ENCODE measurements at places on chromosomes 16 and 17. TPM values are rescaled to one million over a fixed set of nuclear protein-coding genes. Genes with fewer than 3 reads are reported as not detected.

DNA sequence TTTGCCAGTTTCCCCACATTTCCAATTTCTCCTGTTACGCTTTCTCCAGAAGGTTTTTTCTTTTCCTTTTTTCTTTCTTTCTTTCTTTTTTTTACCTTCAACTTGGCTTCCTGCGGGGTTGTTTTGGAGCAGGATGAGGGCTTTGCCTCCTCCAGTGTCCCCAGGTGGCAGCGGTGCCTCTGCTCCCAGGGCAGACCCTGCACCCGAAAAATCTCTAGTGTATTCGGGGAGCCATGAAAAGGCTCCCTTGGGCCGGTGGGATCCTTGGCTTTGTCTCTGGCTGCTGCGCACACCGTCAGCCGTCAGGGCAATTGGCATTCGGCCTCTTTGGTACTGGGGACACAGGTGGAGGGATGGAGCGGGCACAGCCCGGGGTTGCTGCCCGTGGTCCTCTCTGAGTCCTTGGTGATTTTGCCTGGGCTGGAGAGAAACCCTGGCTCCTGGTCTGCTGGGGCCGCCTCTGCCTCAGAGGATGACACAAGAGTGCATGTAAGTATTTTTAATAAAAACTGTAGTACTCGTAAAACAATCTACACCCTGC, 846 bp downstream of the ITGB3 start:
- peaks cover 24% of the 10 kb centered on the region for H3K27me3 ChIP-seq
- H3K4me1 ChIP-seq: peaks cover 11% of the 10 kb centered on the region
- H3K36me3 ChIP-seq: peaks cover 7% of the 10 kb centered on the region
- peak overlapping the region; percentile 34 for H3K4me3 ChIP-seq
- DNase-seq: no peak

Gene DPEP3
- not detected for total RNA-seq

Gene HP
- not detected for total RNA-seq

DNA sequence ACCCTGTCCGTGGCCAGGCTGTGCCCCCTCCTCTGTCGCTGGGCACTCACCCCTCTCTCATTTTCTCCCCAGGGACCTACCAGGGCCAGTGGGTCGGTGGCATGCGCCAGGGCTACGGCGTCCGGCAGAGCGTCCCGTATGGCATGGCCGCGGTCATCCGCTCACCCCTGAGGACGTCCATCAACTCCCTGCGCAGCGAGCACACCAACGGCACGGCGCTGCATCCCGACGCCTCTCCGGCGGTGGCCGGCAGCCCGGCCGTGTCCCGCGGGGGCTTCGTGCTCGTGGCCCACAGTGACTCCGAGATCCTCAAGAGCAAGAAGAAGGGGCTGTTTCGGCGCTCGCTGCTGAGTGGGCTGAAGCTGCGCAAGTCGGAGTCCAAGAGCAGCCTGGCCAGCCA, 41.9 kb downstream of the JPH3 start:
- H3K27me3 ChIP-seq: no peaks in the 10 kb centered on the region
- no peak for DNase-seq
- H3K27ac ChIP-seq: no peak overlapping the region

DNA sequence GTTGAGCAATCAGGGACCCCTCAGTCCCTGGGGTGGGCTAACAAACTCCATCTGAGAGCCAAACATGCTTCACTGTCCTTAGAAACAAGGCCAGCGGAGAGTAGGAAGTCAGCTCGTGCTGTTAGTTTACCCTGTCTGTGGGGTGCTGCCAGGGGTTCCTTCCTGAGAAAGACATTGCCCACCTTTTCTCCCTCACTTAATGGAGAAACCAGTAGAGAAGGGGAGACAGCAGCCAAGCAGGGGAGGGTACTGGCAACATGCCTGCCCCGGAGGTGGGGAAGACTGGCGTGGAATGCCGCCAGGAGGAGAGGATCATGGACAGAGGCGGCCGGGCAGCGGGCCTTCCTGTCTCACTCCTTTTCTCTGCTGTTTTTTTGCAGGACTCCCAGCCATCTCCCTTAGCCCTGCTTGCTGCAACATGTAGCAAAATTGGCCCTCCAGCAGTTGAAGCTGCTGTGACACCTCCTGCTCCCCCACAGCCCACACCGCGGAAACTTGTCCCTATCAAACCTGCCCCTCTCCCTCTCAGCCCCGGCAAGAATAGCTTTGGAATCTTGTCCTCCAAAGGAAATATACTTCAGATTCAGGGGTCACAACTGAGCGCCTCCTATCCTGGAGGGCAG, 19.9 kb downstream of the SP2 start:
- no peak overlapping the region for H3K4me3 ChIP-seq
- no peaks in the 10 kb centered on the region for H3K27me3 ChIP-seq
- H3K4me1 ChIP-seq: peaks cover 3% of the 10 kb centered on the region
- H3K27ac ChIP-seq: no peak overlapping the region

DNA sequence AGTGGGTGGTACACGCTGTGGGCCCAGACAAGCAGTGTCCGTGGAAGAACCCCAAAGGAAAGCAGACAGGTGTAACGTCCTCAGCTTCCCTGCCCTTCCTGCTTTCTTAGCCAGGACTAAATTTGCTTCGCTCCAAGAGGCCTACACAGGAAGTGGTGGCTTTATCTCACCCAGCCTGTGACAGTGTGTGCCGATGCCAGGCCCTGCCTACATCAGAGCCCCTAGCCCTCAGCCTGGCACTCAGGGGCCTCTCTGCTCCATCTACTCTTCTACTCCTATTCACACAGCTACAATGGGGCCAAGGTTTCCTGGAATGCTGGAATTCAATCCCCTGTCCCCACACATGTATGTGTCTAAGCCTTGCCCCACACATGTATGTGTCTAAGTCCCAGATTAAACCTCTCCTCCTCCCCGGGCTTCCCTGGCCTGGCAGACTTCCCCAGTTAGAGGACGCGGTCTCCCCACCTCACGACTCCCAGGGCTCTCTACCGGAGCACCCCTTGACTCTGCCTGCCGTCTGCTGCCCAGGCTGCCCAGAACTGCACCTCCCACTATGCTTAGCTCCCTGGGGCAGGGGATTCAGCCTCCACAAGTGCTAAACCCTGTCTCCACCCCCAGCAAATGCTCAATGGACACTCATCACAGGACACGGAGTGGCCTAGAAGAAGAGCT, 8.2 kb downstream of the PGAP3 start:
- peaks cover 51% of the 10 kb centered on the region for H3K4me1 ChIP-seq
- no peaks in the 10 kb centered on the region for H3K36me3 ChIP-seq
- peak overlapping the region; percentile 98 for H3K27ac ChIP-seq
- DNase-seq: no peak
